CD8-positive, alpha-beta memory T cell (primary cell): ENCODE measurements at places on chromosomes 5 and 9. TPM values are rescaled to one million over a fixed set of nuclear protein-coding genes. Genes with fewer than 3 reads are reported as not detected.

The CARTPT gene
- not detected for total RNA-seq

- H3K36me3 ChIP-seq, result no peaks in the 10 kb centered on the region
- no peak overlapping the region for H3K27ac ChIP-seq
- no peak for DNase-seq
- no peaks in the 10 kb centered on the region for H3K4me1 ChIP-seq
- H3K27me3 ChIP-seq, result no peaks in the 10 kb centered on the region
Observed at GRCh38 chr5:2818936-2819335, 67.5 kb upstream of the IRX2 start.

- no peak for DNase-seq
- H3K27ac ChIP-seq, result no peak overlapping the region
- H3K27me3 ChIP-seq, result no peaks in the 10 kb centered on the region
- peaks cover 4% of the 10 kb centered on the region for H3K4me1 ChIP-seq
- H3K36me3 ChIP-seq, result no peaks in the 10 kb centered on the region
- H3K4me3 ChIP-seq, result no peak overlapping the region
Observed at GRCh38 chr9:77854258-77854915, 177.2 kb downstream of the GNAQ start.

The PCDHA3 gene
- total RNA-seq, result not detected

DNA sequence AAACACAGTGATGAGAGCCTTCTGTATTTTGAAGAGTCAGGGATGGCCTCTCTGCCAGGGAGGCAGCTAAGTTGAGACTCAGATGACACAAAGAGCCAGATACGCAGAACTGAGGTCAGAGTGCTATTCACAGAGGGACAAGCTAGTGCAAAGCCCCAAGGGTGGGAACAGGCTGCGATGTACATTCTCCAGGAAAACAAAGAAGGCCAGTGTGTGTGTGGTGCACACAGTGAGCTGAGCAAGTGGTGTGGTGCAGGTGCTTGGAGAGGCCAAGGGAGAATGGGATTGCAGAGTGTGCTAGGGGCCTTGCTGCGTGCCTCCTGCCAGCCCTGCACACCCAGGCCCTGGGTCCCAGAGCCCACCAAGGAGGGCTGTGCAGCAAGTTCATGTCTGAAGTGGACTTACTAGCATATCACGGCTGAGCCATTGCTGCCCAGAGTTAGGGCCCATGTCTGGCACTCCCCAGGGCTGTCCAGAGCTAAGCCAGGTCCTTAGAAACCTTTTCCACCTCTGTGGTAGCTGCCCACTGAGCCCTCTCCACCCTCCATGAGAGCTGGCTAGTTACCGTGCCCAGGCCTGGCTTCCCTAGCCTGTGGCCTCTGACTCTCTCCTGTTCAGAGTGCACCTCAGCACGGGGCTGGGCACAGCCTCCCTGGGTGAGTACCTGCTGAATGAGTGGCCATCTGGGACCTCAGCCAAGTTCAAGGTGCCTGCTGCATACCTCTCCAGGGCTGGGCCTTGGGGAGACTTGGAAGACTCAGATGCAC lies 9.3 kb downstream of the SLC25A48 start:
- H3K27me3 ChIP-seq, result no peaks in the 10 kb centered on the region
- no peak for DNase-seq
- no peaks in the 10 kb centered on the region for H3K4me1 ChIP-seq
- H3K4me3 ChIP-seq, result no peak overlapping the region
- H3K36me3 ChIP-seq, result no peaks in the 10 kb centered on the region

The EPB41L4A gene
- 0.31 TPM for total RNA-seq

DNA sequence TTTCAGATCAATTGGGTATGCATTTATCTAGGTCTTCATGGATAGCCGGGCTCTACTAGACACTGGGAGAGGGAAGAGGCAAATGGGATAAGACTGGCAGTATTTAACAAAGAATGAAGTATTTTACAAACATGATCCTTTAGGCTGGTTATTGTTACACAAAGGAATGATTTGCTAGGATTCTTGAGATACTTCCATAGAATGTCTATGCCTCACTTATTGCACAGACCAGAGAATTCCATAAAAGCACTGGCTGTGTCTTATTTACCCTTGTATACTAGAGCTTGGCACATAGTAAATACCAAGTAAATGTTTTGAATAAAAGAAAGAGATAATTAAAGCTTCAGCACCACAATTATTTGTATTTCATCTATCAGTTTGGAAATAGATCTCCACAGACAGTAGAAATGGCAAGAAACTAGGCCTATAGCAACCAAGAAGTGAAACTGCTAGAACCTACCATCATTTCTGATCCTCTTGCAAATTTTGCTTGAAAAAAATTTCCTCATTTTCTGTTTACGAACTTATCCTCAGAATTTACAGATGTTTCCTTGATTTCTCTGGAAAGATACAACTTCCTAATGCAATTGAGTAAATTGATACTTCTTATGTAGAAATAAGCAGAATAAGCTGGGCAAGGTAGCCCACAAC lies 3.8 kb downstream of the PDCD1LG2 start:
- H3K4me1 ChIP-seq, result peaks cover 3% of the 10 kb centered on the region
- H3K36me3 ChIP-seq, result no peaks in the 10 kb centered on the region
- no peaks in the 10 kb centered on the region for H3K27me3 ChIP-seq
- no peak for DNase-seq
- no peak overlapping the region for H3K4me3 ChIP-seq
- H3K27ac ChIP-seq, result no peak overlapping the region
